ENCODE measurements at places on chromosomes 7 and 10.

DNA sequence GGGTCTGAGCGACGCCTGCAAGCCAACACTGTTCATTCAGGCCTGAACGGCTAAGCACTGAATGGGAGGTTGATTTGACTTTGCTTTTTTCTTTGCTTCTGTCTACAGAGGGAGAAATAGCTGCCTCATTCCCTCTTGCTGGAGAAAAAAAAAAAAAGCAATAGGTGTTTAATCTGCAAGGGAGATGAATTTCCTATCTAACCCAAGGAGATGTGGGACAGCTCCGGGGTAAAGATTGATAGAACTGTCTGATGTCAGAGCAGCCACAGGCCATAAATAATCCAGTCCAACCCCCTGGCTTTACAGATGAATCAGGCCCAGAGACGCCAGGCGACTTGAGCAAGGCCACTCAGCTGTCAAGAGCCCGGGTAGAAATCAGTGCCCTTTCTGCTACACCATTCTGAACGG is 168.0 kb downstream of the ARHGAP12 start:
- DNase-seq: no peak

- DNase-seq: no peak
These were observed 505.5 kb upstream of the ZMIZ1 start for GRCh38 chr10:78563314-78563713.

DNA sequence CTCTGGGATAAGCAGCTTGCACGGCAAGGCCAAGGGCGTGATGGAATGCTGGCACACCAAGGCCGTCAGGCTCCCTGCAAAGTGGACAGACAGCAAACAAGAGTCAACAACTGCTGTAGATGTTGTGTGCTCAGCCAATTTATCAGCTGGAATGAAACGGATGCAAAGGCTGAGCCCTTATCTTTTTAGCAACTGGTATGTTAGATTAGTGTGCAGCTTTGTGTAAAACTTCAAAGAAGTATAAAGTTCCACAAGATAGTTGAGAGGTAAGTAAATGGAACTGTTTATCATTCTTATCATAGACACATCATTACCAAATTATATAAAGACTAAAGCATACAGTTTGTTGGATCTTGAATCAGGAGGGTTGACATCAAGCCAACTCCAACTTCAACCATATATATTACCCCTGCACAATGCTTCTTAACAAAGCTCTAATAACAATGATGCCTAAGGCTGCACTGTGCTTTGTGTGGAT is 289.0 kb downstream of the TNS3 start:
- no peak for DNase-seq

DNA sequence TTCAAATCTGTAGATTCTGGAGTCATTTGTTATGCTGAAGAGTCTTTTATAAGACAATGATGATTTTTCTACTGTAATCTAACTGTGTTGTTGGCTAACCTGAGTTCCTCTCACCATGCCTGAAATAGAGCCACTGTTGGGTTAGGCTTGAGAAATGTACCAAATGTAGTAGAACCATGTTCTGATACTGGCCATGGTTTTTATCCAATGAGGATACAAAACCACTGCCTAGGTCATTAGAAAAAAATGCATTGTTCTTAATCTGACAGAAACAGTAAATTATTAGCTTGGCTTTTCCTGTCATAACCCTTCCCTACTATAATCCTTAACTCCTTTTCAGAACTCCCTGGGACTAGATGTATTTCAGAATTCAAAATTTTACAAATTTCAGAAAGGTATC is 86.6 kb downstream of the RAPGEF5 start:
- DNase-seq: no peak

GRCh38 chr7:20510573-20510900 is 104.9 kb upstream of the ABCB5 start:
- DNase-seq: no peak

- DNase-seq: no peak
These were observed 11.1 kb upstream of the PARD3 start for GRCh38 chr10:34826221-34826620.

- no peak for DNase-seq
These were observed 14.1 kb upstream of the MYPN start for GRCh38 chr10:68095153-68095552.
